ENCODE measurements at places on chromosomes 5 and 9. TPM values are rescaled to one million over a fixed set of nuclear protein-coding genes. Genes with fewer than 3 reads are reported as not detected.

TEX48 gene
- not detected for total RNA-seq

KIF24 gene
- total RNA-seq = 0.21 TPM

DNAJC25 gene
- total RNA-seq = 4.9 TPM

SH3RF2 gene
- 0.31 TPM for total RNA-seq
